Stimulated activated CD8-positive, alpha-beta memory T cell treated with anti-CD3 and anti-CD28 coated beads, Interleukin-7, amount 100 ng/mL, for 24 hours (primary cell): ENCODE measurements at places on chromosomes 11 and 22.

- no peak for DNase-seq
These were observed 23.2 kb downstream of the RTN4R start for GRCh38 chr22:20244691-20245576.

DNA sequence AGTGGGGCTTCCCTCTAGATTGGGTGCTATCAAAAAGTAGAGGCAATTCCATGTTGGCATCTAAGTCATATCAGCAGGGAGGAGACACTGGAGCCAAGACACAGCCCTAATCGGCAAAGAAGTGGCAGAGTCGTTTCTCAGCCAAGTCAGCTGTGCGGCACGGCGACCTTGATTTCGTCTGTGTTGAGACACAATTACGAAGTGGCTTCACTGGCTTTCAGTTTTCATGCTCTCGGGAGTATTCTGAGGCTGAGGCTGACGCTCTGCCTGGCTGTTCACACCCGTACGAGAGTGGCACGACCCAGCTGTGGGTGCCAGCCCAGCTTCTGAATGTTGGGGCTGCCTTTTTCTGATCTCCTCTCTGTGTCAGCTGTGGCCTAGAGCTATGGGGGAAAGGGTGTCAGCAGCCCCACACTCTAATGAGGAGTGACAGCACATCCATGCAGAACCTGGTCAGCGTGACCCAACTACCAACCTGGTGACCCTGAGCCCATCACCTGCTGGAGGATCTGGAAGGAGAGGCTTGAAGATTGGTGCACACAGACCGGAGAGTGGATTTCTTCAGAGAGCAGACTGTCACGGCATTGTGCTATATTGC is 105.7 kb upstream of the TMEM45B start:
- no peak for DNase-seq

DNA sequence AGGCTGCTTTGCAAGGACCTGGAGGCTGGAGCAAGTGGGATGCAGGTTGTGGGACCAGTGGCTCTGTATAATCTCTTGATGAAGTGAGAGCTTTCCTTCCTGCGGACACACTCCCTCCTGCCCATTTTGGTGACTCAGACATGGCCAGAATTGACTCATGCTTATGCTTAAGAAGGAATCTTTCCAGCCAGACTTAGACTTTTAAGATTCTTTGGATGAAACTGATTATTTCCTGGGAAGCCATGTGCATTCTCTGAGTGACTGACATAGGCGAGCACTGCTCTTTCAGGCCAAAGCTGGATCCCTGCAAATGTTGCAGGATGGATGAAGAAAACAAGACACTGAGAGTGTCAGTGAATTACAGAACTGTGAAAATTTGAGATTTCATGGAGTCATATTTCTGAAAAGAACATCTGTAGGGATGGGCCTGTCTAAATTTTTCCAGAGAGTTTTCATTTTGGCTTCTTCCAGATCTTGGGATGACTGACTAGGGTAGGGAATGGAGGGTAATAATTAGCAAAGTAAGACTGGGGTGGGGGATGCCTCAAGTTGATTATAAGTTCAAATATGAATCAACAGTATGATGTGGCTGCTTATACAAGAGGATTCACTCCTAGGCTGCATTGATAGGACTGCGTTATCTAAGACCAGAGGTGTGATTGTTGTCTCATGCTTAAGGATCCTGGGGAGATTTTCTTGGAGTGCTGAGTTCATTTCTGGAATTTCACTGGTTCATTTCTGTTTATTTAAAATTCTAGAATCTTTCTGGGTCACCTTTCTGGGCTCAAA is 195.8 kb downstream of the HIPK3 start:
- DNase-seq, result no peak

GRCh38 chr11:115642660-115643059 is 138.4 kb upstream of the CADM1 start:
- no peak for DNase-seq

- no peak for DNase-seq
These were observed 443.9 kb downstream of the MIAT start for GRCh38 chr22:27101288-27101687.

- no peak for DNase-seq
These were observed 49.5 kb downstream of the PACS1 start for GRCh38 chr11:66119348-66120133.

GRCh38 chr11:70131606-70132190 is 53.6 kb downstream of the ANO1 start:
- DNase-seq, result no peak

DNA sequence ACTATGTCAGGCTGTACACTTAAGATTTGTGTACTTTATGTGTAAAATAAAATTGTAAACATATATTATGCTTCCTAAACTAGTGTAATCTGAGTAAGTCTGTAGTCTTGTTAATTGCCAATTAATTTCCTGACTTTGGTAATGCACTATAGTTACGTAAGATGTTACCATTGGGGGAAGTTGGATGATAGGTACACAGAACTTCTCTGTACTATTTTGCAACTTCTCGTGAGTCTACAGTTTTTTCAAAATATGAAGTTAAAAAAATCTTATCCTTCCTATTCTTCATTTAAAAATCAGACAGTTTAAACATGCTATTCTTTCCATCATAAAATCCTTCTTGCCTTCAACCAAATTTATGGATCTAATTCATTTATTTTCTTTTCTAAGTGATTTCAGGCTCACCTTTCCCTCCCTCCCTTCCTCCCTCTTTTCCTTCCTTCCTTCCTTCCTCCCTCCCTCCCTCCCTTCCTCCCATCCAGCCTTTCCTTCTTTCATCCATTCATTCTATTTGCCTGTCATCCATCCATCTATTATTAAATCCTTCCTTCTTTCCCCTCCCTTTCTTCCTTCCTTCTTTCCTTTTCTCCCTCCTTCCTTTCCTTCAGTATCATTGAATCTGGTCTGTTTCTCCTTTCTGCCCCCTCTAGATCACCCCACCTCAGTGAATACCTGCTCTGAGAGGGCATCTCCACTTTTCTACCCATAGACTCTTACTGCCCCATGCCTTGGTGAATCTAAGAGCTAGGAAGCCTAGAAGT is 22.1 kb upstream of the ASCC2 start:
- no peak for DNase-seq

DNA sequence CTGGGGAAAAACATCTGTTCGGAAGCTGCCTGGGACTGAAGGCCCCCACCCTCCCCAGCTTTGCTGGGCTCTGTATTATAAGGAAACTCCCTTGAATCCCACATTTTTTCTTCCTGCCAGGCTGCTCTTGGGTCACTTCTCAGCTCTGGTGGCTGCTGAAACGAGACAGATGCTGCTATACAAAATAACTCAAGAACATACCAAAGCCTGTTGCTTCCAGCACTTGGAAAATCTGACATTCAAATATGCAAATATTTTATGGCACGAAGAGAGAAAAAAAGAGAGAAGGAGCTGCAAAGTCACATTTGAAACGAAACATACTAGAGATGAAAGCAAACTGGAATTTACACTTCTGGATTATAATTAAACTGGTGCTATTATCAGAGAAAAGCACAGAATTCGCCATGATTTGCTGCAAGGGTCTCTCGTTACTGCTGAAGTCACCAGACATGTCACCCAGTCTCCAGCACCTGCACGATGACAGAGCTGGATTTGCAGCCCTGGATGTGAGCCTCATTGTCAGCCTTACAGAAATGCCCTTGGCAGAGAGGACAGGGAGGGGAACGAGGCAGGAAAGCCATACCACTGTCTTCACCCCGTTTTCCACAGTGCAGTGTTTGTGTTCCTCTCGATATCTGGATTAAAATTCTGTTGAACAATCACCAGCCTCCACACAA is 47.9 kb upstream of the IGSF9B start:
- DNase-seq, result no peak

DNA sequence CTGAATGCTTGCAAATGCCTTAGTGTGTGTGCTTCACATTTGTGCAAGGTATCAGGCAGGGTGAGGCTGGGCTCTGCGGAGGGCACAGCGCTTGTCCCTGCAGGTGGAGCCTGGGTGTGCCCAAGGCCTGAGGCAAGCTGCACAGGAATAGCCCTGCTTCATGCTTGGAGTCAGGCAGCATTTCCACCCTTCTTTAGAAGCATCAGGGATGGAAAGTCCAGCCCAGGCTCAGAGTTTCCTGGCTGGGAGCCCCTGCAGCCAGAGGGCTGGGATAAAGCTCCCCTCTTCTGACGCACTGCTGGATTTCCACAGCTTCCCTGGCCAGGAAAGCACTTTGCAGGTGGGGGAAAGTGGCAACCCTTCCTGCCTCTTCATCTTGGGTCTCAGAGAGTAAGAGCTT is 63.4 kb downstream of the GALNT18 start:
- no peak for DNase-seq

DNA sequence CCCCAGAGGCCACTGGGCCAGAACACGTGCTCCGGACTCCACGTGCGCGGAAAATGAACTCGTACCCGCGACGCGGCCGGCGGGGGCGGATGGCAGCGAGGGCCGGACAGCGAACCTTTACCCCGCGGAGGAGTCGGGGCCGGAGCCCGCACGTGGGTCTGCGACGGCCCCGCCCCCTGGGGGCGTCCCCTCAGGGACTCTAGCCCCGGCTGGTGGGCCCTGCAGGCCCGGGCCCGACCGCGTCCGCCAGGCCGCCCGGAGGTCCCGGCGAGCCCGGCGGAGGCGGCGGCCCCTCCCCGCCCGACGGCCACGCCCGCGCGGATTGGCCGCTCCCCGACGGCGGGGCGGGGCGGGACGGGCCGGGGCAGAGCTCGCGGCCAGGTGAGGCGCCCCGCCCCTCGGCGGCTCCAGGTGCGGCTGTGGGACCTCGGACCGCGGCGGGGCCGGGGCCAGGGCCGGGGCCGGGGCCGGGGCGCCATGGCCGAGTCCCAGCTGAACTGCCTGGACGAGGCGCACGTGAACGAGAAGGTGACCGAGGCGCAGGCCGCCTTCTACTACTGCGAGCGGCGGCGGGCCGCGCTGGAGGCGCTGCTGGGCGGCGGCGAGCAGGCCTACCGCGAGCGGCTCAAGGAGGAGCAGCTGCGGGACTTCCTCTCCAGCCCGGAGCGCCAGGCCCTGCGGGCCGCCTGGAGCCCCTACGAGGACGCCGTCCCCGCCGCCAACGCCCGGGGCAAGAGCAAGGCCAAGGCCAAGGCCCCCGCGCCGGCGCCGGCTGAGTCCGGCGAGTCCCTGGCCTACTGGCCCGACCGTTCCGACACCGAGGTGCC is at the start of gene FAM83F:
FAM83F (plus strand) TSS at position 389 of the 827 bp plus-strand sequence; CDS start at position 478, 89 bp downstream.
- DNase-seq, result no peak

DNA sequence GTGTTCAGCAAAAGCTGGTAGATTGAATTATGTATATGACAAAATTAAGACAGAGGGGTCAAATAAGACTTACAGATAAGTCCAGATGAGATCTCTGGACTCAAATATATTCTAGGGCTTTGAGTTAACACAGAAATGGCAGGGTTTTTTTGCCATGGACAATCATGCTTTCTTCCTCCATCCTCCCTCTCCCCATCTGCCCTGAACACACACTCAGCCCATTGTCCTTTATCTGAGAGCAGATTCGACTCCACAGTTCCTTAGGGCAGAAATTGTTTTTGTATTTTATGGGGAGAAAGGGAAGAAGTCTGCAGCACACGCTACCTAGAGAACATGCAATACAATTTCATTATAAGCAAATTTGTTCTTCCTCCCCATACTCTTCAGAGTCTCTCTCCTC is 86.8 kb downstream of the SLC1A2 start:
- no peak for DNase-seq

DNA sequence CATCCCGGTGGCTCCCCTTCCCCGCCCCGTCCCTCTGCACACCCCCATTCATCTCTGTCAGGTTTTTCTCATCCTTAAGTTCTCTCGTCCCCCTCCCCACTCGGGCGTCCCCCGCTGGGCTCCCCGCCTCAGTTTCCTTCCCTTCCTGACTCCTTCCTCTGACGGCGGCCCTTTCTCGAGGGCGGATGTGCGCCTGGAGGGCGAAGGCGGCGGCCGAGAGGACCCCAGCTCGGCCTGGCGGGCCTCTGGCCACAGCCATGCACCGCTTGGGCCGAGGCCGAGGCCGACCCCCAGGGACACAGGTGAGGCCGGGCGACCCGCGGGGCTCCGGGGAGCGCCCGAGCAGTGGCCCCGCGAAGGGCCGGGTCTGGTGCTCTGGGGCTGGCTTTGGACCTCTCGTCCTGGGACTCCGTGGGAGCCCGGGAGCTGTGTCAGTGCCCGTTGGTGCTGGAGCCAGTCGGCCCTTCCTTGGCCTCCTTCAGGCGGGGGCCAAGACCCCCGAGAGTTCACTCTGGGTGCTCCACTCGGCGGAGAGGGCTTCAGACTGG is 2.9 kb downstream of the PHLDB1 start:
- no peak for DNase-seq

DNA sequence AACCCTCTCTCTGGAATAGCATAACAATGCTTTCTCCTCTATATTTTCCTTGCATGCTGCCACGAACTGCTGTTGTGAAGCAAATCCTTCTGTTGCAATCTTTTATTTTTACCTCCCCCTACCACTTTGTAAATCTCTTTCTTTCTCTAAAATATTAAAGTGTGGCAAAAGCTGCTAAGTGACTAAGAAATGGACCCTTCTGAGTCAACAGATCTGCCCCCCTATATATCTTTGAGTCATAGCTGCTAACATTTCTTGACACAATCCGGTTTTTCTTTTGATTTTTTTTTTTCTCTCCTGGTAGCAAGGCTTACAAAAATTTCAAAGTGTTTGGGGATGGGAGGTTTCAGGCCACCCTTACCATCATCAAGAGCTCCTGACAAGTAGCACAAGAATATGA is 39.0 kb upstream of the KIRREL3 start:
- no peak for DNase-seq

- DNase-seq, result no peak
These were observed 1.4 kb upstream of the VPREB1 start for GRCh38 chr22:22243033-22243680.

- no peak for DNase-seq
These were observed 1.0 kb downstream of the PATL1 start for GRCh38 chr11:59667812-59668187.

- DNase-seq, result no peak
These were observed 105.1 kb upstream of the B3GAT1 start for GRCh38 chr11:134517115-134517514.

DNA sequence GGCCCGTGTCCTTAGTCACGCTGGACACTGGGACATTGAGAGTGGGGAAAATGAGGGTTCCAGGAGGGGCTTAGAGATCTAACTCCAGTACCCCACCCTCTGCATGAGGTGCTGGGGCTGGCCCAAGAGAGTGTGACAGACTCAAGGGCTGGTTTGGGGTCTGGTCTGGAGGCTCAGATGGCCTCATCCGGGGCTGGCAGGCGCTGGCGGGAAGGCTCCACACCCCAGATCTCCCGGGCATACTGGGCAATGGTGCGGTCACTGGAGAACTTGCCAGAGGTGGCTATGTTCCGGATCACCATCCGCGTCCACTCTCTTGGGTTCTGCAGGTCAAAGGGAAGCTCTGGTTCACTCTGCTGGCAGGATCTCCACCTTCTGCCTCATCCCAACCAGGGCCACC is 2.5 kb upstream of the RASGRP2 start:
- DNase-seq, result no peak
